ENCODE measurements at places on chromosomes 5 and 9.

GRCh38 chr5:127810017-127810416 is 106.8 kb downstream of the CCDC192 start:
- peak; percentile 32 for DNase-seq

- DNase-seq: no peak
These were observed 392.6 kb upstream of the BRINP1 start for GRCh38 chr9:119761812-119762211.

GRCh38 chr9:8858596-8859161 is 1059.1 kb upstream of the DMAC1 start:
- DNase-seq: peak; percentile 8

- DNase-seq: no peak
These were observed 133.9 kb downstream of the MAN2A1 start for GRCh38 chr5:109823597-109823996.

- DNase-seq: peak; percentile 92
These were observed 88.6 kb downstream of the LMX1B start for GRCh38 chr9:126702151-126703001.

Data from iPS-NIHi11 (cell line).